ENCODE measurements at places on chromosomes 5 and 9. TPM values are rescaled to one million over a fixed set of nuclear protein-coding genes. Genes with fewer than 3 reads are reported as not detected.
A peak's percentile ranks its signal among the peaks of the same experiment; 100 is the strongest.

GRCh38 chr5:175146733-175147132 lies 297.2 kb downstream of the DRD1 start:
- no peak for DNase-seq

AJM1 gene
- polyA plus RNA-seq = 1.0 TPM

DNA sequence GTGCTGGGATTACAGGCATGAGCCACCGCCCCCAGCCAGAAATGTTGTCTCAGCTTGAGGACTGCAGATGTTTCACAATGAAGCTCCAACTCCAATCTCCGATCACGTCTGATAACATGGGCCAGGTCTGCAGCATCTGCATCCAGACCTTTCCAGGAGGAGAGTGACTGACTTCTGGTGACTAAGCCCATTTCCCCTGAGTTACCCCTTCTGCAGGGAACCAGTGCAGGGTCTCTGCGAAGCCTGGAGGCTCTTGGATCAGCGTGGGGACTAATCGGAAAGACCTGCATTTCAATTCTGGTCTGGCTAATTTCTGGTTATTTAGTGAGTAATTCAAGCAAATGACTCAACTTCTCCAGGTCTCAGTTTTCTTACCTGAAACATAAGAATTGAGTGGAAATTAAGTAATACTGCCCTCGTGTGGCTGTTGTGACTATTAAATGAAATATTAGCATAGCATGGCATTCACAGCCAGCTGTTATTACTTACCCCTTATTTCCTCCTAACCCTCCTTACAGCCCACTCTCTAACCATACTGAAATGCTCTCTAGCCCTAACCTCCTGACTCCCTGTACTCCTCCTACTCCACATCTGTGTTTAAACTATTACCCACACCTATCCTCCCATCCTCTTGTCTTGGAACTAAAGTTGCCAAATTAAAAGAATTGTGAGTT lies 2.2 kb upstream of the GNPDA1 start:
- DNase-seq = no peak

DNA sequence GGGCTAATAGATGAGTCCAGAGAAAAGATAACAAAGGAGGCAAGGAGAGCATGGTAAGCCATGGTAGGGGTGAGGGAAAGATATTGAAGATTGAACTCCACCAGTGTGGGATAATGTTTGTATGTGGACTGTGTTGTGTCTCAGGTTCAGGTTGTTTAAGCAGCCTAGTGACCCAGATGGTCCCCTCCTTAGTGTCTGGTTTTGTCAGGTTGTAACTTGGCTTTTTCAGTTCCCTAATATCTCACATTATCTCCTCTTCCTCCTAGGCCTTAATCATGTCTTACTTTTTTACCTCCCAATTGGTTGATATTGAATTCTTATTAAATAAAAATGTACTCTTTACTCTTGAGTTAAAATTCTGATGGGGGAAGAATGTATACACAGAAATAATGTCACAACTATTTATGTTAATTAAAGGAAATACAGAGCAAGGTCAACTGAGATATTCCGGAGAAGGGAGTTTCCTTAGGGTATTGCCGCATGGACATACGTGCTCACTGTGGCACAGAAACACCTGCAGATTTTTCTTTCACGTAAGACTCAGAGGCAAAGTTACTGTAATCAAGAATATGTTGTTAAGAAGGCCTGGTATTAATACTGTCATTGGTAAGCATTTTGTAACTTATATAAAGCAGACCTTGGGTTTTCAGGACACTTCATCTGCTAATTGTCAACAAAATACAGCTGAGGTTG lies 23.4 kb upstream of the SH3GL2 start:
- DNase-seq = no peak

PTPRD gene
- polyA plus RNA-seq = 0.09 TPM

BTNL3 gene
- polyA plus RNA-seq = 0.09 TPM

DNA sequence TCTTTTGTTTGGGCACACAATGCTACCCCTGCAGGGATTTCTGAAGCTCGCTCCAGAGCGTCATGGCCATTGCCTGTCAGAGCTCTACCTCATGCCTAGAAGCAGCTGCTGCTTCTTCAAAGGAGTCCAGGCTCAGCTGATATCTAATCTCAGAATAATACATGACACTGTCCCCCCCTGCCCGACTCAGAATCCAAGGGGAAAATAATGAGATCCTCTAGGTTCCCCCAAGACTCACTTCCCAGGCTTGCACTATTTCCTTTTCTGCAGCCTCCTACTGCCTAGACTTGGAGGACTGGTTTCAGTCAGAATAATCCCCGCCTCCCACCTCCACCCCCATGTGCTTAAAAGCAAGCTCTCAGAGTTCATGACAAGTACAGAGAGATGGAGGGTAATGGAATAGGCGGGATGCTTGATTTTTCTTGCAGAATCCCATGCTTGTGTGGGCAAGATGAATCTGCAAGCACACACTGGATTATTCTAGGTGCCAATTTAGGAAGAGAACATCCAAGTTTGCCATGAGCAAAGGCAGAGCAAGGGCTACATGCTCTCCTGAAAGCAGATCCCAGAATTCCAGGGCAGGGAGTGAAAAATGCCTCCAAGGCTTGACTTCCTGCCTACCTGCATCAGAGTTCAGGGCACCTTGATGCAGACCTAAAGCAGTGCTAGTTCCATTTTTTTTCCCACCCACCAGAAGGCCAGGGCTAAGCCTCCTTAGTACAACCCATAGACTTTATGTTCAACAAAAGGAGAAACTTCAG lies 97.4 kb upstream of the IFNK start:
- DNase-seq = peak; percentile 49

All from spleen (tissue), 13 donors.